Natural killer cell treated with Interleukin-12 subunit alpha and Interleukin-12 subunit beta and Interleukin-15 and Interleukin-18, amount 100 ng/mL, for 72 hours (primary cell): ENCODE measurements at places on chromosomes 3 and 15. TPM values are rescaled to one million over a fixed set of nuclear protein-coding genes. Genes with fewer than 3 reads are reported as not detected.

- peak overlapping the region; percentile 76 for H3K4me3 ChIP-seq
- H3K4me1 ChIP-seq = peaks cover 39% of the 10 kb centered on the region
- H3K27me3 ChIP-seq = no peaks in the 10 kb centered on the region
- H3K27ac ChIP-seq = peak overlapping the region; percentile 86
- no peak for DNase-seq
- H3K36me3 ChIP-seq = no peaks in the 10 kb centered on the region
Measured at GRCh38 chr3:46293035-46293724, 50.9 kb downstream of the CCR3 start.

- DNase-seq = no peak
- no peaks in the 10 kb centered on the region for H3K4me1 ChIP-seq
- H3K36me3 ChIP-seq = no peaks in the 10 kb centered on the region
- no peak overlapping the region for H3K4me3 ChIP-seq
- peaks cover 14% of the 10 kb centered on the region for H3K27me3 ChIP-seq
- H3K27ac ChIP-seq = no peak overlapping the region
Measured at GRCh38 chr15:88764448-88764847, 38.8 kb upstream of the ACAN start.

DNA sequence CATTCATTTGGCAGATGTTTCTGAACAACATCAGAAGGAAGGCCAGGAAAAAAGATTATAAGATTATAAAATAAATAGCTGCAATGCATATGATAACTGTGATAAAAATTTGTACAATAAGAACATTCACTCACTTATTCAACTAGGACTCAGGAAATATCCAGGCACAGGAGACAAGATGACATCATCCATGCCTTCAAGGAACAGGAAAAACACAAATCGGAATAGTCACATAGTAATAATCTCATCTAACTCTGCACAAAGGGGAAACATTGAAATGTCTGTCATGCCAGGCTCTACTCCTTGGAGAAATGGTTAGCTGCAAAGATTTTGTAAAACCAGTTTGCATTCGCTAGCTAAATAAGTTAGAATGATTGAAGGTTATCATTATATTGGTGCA lies 233.5 kb upstream of the AGTR1 start:
- H3K4me1 ChIP-seq = no peaks in the 10 kb centered on the region
- H3K27me3 ChIP-seq = no peaks in the 10 kb centered on the region
- H3K4me3 ChIP-seq = no peak overlapping the region
- DNase-seq = no peak

CLRN1 gene
- not detected for total RNA-seq

LTF gene
- total RNA-seq = 0.20 TPM
